ENCODE measurements at places on chromosomes 4 and X. TPM values are rescaled to one million over a fixed set of nuclear protein-coding genes. Genes with fewer than 3 reads are reported as not detected.

Gene C4orf36
- total RNA-seq, result not detected

DNA sequence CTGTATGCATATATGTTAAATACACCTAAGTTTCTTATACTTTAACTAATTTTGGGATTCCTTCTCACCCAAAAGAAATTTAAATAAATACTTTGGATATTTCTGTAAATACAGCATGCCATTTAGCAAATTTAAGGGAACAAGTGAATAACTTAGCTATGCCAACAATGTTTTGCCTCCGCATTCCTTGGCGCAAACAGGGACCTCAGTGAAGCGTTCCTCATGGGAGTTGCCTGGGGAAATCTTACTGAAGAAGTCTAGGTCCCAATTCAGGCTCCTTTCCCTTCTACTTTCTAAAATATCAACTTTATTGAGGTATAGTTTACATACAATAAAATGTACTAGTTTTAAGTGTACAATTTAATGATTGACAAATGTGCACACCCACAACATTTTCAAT lies 25.0 kb downstream of the COL4A5 start:
- DNase-seq, result no peak

- no peak for DNase-seq
These were observed 22.2 kb upstream of the GCNA start for GRCh38 chrX:71556036-71556435.

DNA sequence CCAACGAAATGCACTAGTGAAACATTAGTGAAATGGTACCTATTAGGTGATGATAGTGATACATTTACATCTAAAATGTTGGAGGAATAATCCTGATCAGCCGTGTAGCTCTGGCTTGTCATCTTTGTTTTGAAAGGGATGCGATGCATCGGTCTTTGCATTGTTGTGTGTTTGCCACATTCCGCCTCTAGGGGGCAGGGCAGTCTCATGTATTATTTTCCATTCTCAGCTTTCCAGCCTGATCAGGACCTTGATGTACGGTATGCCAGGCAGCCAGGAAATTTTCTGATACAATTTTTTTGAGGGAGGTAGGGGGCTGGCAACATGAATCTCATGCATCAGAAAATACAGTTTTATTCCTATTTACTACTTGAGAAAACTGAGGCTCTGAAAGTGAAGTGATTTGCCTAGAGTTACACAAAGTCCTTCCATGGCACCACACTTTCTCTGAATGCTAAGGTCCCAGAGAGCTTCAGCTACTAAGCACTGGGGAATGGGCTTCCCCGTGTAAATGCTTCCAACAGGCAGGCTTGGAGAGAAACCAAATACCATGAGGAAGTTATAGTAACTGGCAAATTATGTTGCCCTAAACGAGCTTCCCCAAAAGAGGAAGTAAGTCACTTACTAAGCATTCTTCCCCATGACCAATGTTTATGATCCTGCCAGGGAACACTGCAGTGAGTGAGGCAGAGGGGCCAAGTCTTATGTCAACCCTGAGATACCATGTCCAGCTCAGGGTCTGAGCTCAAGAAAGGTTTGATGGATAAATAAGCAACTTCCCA lies 31.8 kb upstream of the IQSEC2 start:
- peak; percentile 4 for DNase-seq

- no peak for DNase-seq
These were observed 220.2 kb downstream of the SOWAHB start for GRCh38 chr4:76677571-76678326.

DNA sequence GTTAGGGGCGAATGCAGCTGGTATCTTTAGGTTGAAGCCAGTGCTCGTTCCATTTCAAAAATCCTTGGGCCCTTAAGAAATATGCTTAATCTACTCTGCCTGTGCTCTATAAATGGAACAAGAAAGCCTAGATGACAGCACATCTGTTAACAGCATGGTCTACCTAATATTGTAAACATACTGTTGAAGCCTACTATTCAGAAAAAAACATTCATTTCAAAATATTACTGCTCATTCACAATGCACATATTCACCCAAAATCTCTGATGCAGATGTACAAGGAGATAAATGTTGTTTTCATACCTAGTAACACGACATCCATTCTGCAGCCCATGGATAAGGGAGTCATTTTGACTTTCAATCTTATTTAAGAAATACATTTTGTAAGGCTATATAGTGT lies 106.6 kb downstream of the TBC1D19 start:
- no peak for DNase-seq

GRCh38 chr4:183348706-183349659 lies 26.8 kb upstream of the CLDN24 start:
- no peak for DNase-seq

DNA sequence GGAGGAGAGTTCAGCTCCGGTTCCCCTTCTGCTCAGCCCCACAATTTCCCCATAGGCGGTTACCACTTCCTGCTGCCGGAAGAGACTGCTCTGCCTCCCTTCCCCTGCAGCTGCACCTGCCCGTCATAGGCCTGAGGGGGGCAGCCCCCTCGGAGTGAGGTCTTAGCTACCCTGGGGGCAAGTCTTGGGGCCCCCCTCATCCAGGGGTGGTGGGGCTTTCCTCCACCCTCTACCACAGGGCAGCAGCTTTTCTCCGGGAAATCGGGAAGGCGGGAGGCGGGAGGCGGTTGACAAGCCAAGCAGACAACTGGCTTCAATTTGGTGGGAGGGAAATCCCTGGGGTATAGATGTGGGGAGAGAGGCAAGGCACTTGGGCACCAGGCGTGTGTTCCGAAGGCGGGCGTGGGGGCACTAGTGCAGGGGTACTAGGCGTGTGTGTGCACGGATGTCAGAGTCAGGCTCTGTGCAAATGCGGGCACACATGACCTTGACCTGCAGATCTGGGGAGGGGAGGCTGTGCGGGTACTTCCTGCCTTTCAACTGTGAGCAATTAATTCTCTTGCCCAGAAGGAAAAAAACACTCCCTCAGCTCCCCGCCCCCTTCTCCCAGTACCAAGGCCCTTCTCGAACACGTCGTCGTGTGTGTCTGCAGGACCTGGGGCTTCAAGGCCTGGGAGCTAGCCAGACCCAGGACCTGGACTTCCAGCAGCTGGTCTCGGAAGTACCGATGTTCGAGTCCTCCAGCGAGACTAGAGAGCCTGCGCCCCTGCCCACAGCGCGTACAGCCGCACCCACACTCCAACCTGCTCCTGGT lies 1.0 kb upstream of the ARHGAP4 start:
- peak; percentile 79 for DNase-seq

Gene STATH
- not detected for total RNA-seq

GRCh38 chr4:149279776-149280175 lies 535.9 kb downstream of the IQCM start:
- no peak for DNase-seq

Gene GAGE12J
- total RNA-seq, result not detected

Gene BTK
- 4.1 TPM for total RNA-seq

Gene CENPVL3
- not detected for total RNA-seq

DNA sequence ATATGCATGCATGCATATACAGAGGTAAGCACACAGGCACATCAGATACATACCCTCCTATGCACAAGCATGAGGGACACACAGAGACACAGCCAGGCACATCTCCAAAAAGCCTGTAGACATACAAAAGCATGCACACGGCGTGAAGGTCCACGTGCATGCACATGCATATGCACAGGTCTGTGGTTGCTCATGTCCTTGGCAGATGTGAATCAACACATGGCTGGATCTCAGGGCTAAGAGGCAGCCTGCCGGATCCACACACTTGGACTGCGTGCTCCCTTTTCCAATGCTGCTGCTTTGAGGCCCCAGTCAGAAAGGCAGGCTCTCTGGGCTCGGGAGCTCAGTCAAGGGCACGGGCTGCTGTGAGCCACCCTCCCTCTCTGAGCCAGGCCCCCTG lies 3.6 kb downstream of the STARD8 start:
- DNase-seq, result no peak

Gene MTM1
- total RNA-seq, result 27.5 TPM

Gene OPHN1
- 0.07 TPM for total RNA-seq

DNA sequence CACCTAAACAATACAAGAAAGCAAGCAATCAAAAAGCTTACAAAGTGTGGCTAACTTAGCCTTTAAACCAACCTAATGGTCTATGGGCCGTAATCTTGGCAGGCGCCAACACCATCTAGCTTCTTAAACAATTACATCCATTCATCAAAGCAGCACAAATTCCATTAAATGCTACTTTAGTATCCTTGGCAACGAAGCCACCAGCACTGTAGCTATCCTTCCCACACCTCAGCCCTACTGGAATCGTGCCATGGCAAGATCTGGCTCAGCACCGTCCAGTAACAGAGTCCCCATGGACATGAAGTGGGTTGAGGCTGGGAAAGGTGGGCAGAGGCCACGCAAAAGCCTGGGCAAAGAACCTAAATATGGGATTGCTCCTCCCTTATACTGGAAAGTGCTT lies 91.6 kb upstream of the MAP3K15 start:
- no peak for DNase-seq

- DNase-seq, result no peak
These were observed 30.4 kb downstream of the TXK start for GRCh38 chr4:48103483-48104139.

Gene POU4F2
- not detected for total RNA-seq

DNA sequence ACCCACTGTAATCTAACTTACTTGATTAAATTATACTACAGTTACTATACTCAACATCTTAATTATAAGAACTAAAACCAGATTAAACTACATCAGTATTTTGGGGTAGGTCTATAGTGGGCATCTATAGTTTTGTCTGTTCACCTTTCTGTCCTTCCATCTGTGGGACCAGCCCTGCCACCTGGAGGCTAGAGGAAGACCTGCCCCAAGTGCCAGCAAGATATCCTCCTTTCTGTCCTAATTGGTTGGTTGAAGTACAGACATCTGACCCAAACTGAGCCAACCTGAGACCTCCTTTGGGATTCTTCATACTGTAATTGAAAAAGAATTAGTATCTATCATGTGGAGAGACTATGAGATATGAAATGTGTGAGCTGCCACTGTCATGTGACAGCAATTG lies 172.2 kb upstream of the TLL1 start:
- no peak for DNase-seq

Gene TMPRSS11D
- total RNA-seq, result not detected

GRCh38 chrX:22383988-22384387 lies 111.3 kb downstream of the CBLL2 start:
- no peak for DNase-seq

GRCh38 chrX:17994429-17994828 lies 133.3 kb upstream of the RAI2 start:
- DNase-seq, result no peak

Gene MAP3K15
- total RNA-seq, result not detected

Gene HELT
- not detected for total RNA-seq

Gene HTRA3
- not detected for total RNA-seq

Gene AREG
- total RNA-seq, result 0.59 TPM

- DNase-seq, result no peak
These were observed 44.3 kb downstream of the HELT start for GRCh38 chr4:185062606-185063005.

- no peak for DNase-seq
These were observed 92.2 kb upstream of the SPRY1 start for GRCh38 chr4:123304151-123304964.

DNA sequence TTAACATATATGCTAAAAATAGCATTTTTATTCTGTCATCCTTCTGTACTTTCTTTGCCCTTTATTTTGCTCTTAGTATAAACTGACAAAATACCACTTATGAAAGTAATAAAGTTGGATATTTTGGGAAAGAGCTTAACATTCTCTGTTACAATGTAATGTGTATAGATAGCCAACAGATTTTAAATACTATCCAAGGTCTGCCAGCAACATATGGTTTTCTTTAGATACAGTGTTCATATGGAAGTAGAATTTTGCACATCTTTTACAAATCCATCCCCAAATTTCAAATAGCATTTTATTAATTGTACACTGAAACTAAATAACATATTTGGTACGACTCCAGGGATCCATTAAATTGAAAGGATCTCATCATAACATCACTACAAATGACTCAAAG lies 268.6 kb upstream of the PCDH18 start:
- no peak for DNase-seq

Gene GIMD1
- not detected for total RNA-seq

Gene TAF7L
- not detected for total RNA-seq

Gene MAGEA6
- not detected for total RNA-seq

DNA sequence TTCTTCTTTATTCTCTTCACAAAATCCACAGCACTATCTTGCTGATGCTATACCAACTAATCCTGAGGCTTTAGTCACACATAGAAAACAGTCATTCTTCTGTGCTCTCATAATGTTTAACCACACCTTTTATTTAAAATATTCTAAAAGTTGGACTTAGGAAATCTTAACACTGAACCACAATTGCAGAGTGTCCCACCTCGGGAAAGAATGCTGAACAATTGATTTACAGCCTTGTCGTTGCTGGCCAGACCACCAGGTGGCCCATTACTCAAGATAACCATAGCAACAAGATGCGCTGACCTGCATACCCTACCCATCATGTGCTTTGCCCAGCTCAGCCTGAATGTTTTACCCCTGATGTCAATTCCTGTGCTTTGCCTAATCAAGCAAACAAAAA lies 100.8 kb downstream of the ARSJ start:
- no peak for DNase-seq

- no peak for DNase-seq
These were observed 33.2 kb upstream of the OCIAD2 start for GRCh38 chr4:48939785-48940184.

Gene FHIP1A
- 2.7 TPM for total RNA-seq

Gene CT45A3
- total RNA-seq, result not detected

Gene TEX13C
- not detected for total RNA-seq

DNA sequence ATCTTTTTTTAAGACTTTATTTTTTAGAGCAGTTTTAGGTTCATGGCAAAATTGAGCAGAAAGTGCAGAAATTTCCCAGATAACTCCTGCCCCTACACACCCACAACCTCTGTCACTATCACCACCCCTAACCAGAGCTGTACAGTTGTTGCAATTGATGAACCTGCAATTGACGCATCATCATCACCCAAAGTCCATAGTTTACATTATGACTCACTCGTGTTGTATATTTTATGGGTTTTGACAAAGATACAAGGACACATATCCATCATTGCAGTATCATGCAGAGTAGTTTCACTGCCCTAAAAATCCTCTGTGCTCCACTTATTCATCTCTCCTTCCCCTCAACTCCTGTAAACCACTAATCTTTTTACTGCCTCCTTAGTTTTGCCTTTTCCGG lies 34.5 kb upstream of the WAS start:
- DNase-seq, result no peak

- DNase-seq, result no peak
These were observed 52.9 kb downstream of the TRMT44 start for GRCh38 chr4:8493484-8493883.

Gene TCEAL2
- total RNA-seq, result 1.3 TPM

Gene TLR10
- total RNA-seq, result 0.47 TPM

- DNase-seq, result no peak
These were observed 309.7 kb downstream of the PACRGL start for GRCh38 chr4:21009956-21010355.

Gene IL2RG
- 285 TPM for total RNA-seq

Gene MAGEA11
- total RNA-seq, result not detected

Gene PNCK
- not detected for total RNA-seq

DNA sequence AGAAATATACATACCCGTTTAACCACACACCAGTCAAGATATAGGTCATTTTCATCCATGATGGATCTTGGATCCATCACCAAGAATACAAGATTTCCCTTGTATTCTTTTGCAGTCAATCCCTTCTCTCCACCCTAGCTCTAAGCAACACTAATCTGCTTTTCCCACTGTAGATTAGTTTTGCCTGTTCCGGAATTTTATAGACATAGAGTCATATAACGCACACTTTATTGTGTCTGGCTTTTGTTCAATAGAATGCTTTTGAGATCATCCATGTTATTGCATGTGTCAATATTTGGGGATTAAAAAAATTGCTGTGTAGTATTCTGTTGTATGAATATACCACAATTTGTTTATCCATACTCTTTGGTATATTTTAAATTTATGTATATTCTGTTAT lies 235.6 kb upstream of the BCOR start:
- DNase-seq, result no peak
